ENCODE measurements at places on chromosomes 5 and 9.

GRCh38 chr5:73338256-73339050 is 110.1 kb downstream of the FOXD1 start:
- no peak for DNase-seq

GRCh38 chr9:116124472-116125040 is 29.0 kb upstream of the PAPPA start:
- DNase-seq = no peak

DNA sequence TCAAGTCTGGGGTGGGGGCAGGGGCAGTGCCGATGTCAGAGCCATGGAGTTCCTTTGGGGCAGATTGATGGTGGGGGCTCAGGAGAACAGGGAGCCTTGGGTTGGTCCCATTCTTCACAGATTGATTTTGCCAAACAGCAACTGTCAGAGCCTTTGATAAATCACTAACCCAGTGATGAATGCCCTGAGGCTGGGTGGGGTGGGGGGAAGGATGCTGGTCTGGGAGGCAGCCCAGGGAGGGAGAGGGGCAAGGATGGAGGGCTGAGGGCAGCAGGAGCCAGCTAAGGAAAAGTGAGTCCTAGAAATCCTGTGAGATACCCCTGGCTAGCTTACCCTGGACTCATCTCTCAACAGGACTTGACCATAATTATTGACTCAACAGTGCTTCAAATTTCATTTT is 60.1 kb upstream of the ARAP3 start:
- no peak for DNase-seq

DNA sequence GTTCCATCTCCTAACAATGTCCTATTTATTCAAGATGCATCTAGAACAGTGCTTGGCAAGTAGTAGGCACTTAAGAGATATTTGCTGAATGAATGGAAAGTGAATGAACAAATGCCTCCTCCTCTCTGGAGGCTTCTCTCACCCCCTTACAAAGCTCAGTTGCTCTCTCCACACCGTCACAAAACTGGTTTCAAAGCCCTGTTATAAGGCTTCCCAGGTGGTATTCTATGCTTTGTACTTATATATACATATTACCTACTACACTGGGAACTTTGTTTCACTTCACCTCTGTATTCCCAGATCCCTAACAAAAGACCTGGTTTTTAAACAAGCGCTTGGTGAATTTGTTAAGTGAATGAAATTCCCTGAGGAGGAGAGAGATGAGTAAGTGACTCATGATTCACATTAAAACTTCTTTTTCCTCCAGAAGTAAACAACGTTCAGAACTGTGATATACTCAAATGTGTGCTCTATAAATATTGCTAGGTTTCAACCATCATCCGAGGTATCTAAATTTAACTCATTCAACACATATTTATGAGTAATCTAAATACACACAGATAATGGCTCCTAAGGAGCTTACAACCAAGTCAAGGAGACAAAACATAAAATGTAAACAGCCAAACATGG is 36.0 kb downstream of the DENND1A start:
- DNase-seq = no peak

DNA sequence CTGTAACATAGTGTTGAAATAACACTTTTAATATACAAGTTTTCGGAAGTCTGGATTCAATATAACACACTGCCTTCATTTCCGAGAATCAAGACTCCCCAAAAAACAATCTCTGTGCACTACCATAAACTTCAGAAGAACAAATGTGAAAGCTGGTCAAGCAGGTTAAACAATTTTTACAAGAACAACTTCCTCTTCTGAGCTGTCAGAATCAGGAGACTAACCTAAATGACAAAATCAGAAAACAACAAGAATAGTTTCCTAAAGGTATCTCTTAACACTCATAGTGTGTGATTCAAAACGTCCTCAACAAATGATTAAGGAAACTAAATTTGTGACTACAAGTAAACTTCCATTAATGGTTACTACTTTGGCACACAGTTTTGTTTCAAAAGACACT is 11.6 kb downstream of the C9orf72 start:
- DNase-seq = no peak

DNA sequence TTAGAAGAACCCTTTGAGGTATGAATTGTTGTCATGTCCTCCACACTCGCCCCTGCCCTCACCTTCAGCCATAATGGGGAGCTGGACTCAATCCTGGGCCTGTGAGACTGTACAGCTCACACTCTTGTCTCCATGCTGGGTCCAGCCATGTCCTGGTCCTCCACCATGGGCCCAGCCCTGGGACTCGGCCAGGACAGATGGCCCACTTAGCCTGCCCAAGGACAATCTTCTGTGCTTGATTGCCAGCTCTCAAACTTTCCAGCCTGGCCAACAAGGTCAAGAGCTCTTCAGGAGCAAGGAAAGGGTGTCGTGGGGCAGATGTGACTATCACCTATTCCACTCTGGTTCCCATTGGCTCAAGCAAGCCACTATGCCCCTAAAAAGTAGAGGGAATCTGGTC is 90.8 kb downstream of the HRH2 start:
- DNase-seq = no peak

DNA sequence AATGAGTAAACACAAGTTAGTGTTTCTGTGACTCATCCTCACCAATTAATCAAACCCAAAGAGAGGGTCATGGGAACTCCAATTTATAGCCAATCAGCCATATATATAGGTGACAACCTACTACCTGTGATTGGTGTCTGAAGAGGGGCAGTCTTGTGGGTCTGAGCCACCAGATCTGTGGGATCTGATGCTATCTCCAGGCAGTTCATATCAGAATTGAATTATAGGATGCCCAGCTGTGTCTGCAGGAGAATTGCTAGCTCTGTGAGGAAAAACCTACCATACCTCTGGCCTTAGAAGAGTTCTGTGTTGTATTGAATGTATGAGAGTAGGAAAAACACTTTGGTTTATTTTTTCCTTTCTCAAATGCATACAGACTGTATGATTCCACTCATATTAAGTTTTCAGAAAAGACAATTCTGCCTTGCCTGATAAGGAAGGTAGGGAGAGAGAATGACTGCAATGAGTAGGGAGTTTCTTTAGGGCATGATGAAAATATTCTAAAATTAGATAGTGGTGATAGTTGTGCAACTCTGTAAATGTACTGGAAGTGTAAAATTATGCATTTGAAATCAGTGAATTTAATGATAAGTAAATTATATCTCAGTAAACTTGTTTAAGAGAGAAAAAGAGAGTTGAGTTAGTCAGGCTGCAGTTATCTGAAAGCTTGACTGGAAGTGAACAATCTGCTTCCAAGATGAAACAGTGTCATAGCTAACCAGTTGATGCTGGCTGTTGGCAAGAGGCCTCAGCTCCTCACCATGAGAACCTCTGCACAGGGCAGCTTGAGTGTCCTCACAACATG is 274.9 kb downstream of the AUH start:
- no peak for DNase-seq

DNA sequence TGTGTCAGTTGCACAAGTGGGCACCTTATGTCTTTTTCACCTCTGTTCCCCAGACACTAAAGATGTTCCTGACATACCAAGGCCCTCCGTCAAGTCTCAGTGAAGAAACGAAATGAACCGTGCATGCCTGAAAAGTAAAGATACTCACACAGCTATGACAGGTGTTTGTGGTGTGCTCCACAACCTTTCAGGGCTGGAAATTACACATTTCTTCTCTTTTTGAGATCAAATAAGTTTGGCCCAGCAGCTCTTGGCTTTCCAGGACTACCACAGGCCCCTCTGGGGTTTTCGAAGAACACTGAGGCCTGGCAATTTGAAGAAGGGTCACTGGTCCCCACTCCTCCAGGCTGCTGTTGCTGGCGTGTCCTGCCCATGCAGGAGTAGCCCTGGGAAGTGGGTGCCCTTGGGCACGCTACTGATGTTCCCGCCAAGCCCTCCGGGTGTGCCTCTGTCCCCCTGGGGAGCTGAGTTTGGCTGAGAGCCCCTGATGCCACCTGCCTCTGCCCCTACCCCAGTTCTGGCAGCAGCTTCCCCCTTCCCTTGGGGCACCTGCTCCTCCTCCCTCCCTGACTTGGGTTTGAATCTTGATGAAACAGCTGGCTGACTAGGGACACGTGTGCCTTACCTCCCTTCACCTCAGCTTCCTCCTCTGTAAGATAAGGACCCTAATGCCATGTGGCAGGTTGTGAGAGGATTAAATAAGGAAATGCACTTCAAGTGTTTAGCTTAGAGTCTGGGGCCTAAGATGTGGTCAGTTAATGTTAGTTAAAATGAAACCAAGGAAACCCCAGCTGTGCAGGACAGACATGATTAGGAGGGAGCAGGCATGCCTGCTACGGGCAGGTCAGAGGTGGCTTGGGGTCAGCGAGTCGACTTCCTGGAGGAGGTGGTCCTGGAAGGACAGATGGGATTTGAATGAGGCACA is 49.1 kb upstream of the GADD45G start:
- DNase-seq = no peak

DNA sequence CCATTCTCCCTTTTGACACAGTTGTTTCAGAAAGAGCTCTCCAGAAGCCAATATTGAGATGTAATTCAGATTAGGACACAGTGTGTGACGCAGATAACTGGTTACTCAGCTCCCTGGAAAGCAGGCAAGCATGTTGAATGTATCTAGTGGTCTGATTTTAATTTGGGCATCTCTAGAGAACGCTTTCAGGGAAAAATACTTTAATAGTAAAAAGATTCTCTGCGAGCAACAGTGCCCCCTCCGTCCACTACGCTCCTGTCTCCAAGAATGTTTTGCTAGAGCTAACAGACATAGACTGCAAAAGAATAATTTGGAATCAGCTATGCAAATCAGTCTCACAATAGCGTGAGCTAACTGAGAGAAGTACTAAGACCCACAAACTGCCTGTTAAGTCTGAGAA is 23.3 kb downstream of the CFAP90 start:
- DNase-seq = no peak

GRCh38 chr9:126511411-126511810 is 102.3 kb upstream of the LMX1B start:
- DNase-seq = no peak

- no peak for DNase-seq
These were observed 61.8 kb downstream of the PFDN1 start for GRCh38 chr5:140240987-140241706.
